CD4-positive, alpha-beta T cell treated with Interleukin-21 for 1 hour (primary cell): ENCODE measurements at places on chromosomes 3 and 15.

GRCh38 chr3:73215901-73216300 is 154.4 kb downstream of the EBLN2 start:
- DNase-seq = no peak

GRCh38 chr3:35871009-35871408 is 231.7 kb downstream of the ARPP21 start:
- no peak for DNase-seq

- DNase-seq = peak; percentile 62
These were observed 3.1 kb downstream of the KAT2B start for GRCh38 chr3:20043396-20043795.

DNA sequence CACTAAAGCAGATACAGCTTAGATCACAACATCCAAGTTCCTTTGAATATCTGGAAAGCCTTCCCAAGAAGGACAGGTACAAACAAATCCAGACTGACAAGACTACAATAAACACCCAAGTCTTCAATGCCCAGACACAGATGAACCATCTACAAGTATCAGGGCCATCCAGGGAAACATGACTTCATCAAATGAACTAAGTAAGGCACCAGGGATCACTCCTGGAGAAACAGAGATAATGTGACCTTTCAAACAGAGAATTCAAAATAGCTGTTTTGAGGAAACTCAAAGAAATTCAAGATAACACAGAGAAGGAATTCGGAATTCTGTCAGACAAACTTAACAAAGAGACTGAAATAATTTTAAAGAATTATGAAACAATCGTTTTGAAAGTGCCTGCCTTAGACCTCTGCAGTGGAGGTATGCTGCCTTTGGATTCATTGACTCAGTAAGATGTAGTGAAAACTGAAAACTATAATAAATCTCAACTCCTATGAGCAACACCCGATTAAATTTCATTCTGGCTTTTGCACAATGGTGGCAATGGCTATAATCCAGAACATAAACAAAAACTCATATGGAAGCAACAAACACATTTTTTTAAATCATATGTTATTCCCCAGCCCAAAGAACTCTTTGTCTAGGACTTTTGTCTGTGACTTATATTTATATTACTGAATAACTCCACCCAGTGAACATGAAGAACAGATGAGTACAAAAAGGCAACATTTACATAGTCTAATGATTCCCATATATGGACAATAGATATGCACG is 12.6 kb upstream of the COL8A1 start:
- no peak for DNase-seq

GRCh38 chr15:58036579-58036978 is 28.9 kb downstream of the ALDH1A2 start:
- DNase-seq = no peak

GRCh38 chr15:87345961-87346360 is 910.6 kb downstream of the NTRK3 start:
- DNase-seq = no peak

- no peak for DNase-seq
These were observed 28.5 kb downstream of the TM2D3 start for GRCh38 chr15:101623367-101624304.

- no peak for DNase-seq
These were observed 89.4 kb upstream of the C3orf80 start for GRCh38 chr3:160135851-160136250.

DNA sequence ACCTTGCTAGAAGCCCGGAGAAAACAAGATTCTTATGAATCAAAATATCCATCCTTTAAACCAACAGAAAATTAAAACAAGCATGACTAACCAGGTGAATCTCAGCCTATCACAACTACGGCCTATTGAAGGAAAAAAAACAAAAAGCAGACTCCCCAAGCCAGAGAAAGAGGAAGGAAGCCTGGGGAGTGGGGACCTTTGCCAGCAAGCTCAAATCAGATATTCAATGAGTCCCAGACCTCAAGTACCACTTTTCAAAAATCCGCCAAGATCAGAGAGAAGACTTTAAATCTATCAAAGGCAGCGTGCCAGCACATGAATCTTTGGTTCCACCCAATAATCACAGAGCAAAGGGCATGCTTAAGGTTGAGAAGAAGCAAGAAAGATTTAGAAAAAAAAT is 253.8 kb downstream of the NTRK3 start:
- DNase-seq = no peak

DNA sequence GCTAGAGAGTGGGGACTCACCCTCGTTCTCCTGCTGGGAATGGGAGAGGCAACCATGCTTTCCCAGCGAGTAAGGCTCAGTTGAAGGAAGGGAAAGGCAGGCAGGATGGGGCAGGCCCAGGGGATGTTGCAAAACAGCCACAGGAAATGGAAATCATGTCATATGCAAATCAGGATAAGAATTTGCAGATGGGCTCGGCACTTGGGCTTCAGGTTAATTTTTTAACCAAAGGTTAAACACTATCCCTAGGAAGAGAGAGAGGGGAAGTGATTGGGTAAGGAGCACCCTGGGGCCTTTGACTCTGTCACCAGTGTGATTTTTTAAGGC is 14.6 kb upstream of the PLA2G4E start:
- DNase-seq = no peak
